ENCODE measurements at places on chromosomes 3 and 15.

GRCh38 chr3:102089239-102089638 is 239.9 kb downstream of the NFKBIZ start:
- DNase-seq: no peak

- no peak for DNase-seq
Measured at GRCh38 chr3:186152361-186152798, 43.5 kb upstream of the ETV5 start.

GRCh38 chr15:52422001-52422400 is 106.7 kb downstream of the MYO5A start:
- no peak for DNase-seq

- DNase-seq: no peak
Measured at GRCh38 chr3:14430053-14430452, 27.6 kb downstream of the SLC6A6 start.

GRCh38 chr3:10520072-10520471 is 14.7 kb upstream of the ATP2B2 start:
- no peak for DNase-seq

DNA sequence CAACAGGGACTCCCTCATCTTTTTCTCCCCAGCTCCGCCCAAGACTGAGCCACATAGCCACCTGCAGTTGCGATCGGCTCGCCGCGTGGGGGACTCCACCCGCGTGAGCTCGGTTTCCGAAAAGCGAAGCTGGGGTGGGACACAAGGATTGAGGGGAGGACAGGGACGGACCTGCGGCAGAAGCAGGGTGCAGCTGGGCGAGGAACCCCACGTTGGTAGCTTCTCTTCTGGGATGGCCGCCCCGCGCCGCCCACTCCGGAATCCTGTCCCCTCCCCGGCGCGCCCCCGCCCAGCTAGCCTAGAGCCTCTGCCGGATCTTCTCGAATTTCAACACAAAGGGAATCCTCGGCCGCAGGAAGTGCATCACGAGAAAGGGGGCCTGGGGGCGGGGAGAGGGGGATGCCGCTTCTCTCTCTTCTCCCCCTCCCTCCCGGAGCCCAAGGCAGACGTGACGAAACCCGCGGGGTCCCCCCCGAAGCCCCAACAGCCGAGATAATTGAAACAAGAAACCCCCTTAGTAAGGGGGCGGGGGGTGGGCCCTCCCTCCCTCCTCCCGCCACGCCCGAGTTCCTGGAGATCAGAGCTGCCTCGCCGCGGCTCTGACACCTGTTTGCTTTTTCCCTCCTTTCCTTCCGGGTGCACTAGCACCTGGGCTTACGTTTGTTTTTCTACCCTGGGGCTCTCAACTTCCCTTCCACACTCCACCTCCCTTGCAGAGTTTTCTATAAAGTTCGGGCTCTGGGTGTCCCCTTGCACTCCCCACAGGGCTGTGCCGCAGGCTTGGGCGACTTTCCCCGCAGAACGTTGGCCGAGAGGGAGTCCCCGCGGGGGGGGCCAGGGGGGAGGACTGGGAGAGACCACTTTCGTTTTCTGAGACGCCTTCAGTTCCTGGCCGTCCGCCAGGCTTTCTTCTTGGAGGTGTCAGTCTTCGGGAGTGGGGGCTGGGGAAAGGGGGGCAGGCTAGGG is 1.3 kb upstream of the KCNH8 start:
- peak; percentile 22 for DNase-seq

DNA sequence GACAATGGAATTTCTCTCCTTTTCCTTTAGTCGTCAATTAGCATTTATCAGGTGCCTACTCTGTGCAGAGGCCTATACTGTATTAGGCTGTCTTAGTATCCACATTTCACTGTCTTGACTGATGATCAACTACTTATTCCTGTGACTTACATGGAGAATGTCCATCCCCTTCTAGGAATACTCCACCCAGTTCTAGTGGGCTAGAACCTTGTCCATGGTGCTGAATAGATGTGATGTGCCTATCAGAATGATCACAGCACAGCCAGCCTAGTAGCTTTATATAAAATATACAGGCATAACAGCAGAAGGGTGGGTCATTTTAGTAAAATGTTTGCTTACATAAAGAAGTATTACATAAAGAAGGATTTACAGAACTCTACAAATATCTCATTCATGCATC is 621.4 kb downstream of the PDCD6IP start:
- DNase-seq: no peak

DNA sequence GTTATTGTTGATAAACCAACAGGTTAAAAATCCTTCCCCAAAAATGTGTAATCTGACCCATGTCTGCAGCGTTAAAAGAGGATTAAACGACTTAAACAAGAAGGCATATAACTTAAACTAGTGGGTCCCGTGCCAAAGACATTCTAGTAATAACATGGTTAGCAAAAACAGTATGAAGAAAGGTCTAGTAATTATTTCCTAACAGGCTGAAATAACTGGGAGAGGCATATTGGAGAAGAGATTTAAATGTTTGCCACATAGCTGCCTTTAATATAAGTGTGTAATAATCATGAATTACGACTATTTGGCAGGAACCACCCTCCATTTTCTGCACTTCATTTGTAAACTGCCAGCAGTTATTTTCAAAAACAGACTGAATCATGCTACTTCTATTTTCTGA is 67.7 kb upstream of the CSPG5 start:
- no peak for DNase-seq

GRCh38 chr3:12235691-12236090 is 53.2 kb upstream of the PPARG start:
- no peak for DNase-seq

- no peak for DNase-seq
Measured at GRCh38 chr15:82808634-82809041, 790 bp upstream of the WHAMM start.
